GM18507 (cell line): ENCODE measurements at places on chromosomes 1 and 21.

GRCh38 chr1:67893126-67893495, 59.8 kb upstream of the GNG12 start:
- no peak for DNase-seq

DNA sequence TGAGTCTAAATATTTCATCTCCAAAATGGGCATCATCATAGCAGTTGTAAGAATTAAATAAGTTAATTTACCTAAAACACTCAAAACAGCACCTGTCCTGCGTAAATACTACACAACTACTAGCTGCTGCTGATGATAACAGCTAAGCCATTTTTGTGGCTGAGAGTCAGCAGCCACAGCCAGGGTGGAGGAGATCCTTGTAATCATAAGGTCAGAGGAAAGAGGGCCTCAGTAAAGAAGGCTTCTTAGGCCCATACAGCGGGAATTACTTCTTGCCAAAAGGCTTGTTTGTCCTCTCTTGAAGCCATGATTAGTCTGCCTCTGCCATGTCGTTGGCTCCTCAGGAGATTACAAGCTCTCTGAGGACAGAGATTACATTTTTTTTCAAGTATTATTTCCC, 245.0 kb downstream of the FGGY start:
- DNase-seq = no peak

DNA sequence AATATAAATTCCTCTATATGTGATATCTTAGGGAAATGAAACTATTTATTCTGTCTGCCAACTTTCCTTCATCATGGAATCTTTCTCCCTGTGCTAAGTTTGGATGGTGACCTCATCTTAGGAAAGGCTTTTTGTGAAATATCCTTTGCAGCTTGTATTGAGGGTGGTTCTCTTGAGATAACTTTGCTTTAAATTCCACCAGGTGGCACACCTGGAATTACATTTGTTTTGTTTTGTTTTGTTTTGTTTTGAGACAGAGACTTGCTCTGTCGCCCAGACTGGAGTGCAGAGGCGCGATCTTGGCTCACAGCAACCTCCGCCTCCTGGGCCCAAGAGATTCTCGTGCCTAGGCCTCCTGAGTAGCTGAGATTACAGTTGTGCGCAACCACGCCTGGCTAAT, 7.6 kb upstream of the CD1A start:
- no peak for DNase-seq

DNA sequence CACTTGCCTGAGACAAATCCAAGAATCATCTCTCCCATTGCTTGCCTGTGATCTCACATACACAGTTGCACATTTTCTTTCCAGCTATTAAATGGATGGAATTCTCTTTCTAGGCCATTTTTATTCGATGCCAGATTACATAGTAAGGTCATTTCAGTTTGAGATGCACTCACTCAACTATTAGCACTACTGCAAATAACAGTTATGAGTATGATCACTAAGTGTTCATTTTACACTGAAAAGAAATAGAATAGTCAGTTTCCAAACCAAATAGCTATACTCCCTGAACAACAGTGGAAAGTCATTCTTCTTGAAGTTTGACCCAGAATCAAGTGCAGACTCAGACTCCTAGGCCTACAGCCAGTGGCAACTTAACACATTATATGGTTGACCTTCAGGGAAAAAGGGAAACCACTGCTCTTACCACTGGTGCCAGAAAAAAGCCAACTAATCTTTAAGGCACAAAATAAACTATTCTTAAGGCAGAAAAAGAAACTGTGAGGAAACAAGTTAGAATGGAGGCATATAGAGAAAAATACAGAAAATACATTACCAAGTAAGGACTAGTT, 31.5 kb downstream of the WNT2B start:
- DNase-seq = no peak

GRCh38 chr1:192343344-192343743, 26.6 kb downstream of the RGS21 start:
- no peak for DNase-seq

DNA sequence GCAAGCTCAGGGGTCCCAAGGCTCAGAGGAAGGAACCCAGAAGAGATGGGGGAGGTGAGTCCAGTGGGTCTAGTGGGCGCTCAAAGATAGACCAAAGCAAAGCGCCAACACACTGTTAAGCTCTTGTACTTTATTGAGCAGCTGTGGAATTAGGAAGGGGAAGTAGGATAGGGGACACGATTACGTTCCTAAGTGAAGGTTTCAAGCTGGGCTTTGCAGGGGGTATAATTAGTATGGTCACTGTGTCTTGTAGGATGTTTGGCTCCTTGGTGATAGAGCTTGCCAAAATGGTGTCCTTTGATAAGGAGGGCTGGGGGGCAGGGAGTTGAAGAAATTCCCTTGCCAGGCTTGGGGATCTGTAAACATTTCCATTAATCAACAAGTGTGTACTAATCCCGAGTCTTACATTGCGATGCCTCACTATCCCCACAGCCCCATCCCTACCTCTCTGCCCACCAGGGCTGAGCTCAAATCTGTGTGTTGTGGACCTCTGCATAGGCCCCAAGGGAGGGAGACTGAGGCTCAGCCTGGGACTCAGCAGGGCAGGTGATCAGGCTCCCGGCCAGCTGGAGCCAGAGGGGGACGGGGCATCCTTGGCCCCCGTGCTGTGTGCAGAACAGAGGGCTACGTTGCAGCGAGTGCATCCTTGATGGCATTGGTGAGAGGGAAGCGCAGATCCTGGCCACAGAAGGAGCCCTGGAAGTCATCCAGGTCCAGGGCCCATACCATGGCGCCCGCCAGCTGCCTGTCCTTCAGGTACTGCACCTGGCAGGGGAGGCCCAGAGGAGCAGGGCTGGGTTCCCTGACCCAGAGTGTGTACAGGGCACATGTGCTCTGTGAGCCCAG, 3.4 kb upstream of the MYBPH start:
- no peak for DNase-seq
